ENCODE measurements at places on chromosomes 7 and 10.

- DNase-seq, result no peak
Measured at GRCh38 chr10:35369049-35369611, 32.8 kb downstream of the CCNY start.

DNA sequence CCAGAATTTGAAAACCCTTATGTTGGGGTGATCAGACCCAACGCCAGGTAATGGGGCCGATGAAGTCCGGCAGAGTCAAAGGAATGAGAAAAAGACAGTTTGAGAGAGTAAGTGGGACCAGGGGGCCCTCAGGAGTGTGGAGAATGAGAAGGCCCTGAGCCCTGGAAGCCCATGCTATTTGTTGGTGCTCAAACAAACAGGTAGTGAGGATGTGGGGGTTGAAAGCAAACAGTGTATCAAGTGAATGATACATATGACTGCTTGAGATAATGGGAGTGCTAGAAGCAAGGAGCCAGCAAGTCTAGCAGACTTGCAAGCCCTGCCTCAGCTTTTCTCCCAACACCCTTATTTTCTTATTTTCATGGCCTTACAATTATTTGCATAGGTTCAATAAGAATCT is 11.2 kb upstream of the SEPTIN14 start:
- no peak for DNase-seq

DNA sequence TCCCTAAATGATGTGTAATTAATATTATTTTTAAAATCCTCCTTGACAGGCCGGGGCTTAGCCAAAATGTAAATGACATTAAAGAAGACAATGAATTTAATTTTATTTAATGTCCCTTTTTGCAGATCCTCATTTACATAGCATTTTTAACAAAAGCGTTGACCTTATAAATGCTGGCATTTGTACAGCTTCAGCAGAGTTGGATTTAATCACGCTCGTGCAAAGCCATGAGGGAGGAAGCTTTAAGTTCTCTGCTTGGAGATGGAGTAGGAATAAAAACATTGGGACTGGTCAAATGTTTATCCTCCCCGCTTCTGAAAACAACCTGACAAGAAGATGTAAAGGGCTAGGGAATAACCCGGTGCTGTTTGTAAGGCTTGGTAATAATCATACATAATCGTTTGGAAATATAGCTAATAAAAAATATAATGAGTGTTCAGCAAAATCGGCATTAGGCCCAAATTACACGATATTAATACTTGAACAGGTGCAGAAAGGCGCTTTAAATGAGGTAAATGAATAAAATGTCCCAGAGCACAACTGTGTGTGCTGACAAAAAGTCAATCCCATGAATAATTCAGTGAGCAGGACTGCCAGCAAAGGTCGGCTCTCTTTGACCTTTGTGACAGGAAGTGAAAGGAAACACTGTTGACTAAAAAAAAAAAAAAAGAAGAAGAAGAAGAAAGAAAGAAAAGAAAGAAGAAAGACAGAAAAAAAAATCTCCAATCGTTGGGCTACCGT is 11.5 kb downstream of the EBF3 start:
- DNase-seq, result no peak

GRCh38 chr7:135718794-135719437 is 9.1 kb downstream of the SLC13A4 start:
- DNase-seq, result no peak

- no peak for DNase-seq
Measured at GRCh38 chr10:123428391-123428790, 237.8 kb upstream of the GPR26 start.

- no peak for DNase-seq
Measured at GRCh38 chr10:81885491-81885890, 10.5 kb downstream of the NRG3 start.

- DNase-seq, result no peak
Measured at GRCh38 chr7:90425376-90425775, 22.1 kb downstream of the CLDN12 start.

DNA sequence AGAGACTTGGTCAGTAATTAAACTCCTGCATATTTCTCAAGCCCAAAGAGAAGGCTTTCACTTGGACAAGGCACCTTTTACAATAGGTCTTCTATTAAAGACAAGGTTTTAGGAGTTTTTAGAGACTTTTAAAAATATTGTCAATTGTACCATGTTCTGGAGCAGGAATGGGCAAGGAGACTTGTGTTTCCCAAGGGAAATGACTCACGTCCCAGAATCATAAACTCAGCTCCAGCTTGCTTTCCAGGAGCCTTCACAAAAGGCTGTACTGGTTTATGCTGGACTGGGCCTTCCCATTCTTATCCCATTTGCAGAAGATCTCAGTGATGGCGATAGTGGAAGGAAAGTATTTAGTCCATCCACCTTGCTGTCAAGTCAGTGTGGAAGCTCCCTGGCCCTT is 7.8 kb upstream of the GLI3 start:
- no peak for DNase-seq

DNA sequence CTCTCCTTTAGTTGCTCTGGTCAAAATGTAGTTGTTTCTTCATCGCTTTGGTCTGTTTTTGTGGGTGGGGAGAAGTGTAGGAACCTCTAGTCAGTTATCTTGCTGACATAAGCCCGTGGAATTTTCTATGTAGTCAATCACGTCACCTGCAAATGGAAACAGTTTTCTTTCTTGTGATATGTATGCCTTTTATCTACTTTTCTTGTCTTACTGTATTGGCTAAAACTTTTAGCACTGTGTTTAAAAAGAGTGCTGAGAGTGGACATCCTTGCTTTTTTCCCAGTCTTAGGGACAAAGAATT is 42.3 kb downstream of the AKR1E2 start:
- DNase-seq, result no peak

DNA sequence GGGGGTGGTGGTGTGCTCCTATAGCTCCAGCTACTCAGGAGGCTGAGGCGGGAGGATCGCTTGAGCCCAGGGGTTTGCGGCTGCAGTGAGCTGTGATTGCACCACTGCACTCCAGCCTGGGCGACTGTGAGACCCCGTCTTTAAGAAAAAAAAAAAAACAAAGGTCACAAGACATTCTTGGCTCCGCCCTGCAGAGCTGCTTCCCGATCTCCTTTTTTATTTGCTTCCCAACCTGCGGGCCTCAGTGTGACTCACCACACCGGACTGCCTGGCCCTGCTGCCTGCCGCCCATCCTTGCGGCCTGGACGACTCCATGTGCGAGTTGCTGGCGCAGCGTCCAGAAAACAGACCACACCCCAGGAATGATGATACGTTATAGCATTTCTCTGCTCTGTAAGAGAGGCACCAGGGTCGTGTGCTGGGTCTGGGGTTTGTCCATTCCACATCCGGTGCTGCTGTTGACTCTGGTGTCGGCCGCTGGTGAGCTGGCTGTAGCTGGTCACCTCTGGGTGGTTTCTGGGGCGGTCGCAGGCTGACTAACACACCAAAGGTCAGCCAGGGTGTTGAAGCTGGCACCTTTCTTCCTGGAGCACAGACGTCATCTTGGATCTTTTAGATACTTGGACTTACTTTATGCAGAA is 123.6 kb downstream of the TCF7L2 start:
- peak; percentile 91 for DNase-seq

DNA sequence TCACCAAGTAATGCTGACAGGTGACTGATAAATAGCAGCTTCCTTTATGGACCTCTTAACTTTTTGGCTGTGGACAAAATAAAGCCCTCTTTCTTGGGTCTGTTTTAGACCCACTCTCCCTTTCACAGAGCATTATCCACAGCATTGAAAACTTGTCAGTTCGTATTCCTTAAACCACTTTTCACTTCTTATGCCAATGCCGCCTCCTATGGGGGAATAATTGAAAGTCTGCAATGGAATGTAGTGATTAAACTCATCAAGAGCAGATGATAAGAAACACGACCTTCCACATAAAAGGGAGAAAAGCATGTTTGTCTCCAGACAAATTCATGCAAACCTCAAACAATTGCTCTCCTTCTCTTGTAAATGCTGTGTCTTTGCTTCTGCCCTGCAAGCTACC is 153.4 kb downstream of the SORCS1 start:
- no peak for DNase-seq

- no peak for DNase-seq
Measured at GRCh38 chr10:97822261-97822687, 27.4 kb upstream of the GOLGA7B start.

GRCh38 chr7:75993689-75994387 is 557 bp downstream of the TMEM120A start:
- DNase-seq, result no peak

GRCh38 chr10:129032372-129033313 is 434.4 kb upstream of the MGMT start:
- DNase-seq, result no peak

GRCh38 chr10:132832186-132832969 is 46.4 kb upstream of the NKX6-2 start:
- no peak for DNase-seq

DNA sequence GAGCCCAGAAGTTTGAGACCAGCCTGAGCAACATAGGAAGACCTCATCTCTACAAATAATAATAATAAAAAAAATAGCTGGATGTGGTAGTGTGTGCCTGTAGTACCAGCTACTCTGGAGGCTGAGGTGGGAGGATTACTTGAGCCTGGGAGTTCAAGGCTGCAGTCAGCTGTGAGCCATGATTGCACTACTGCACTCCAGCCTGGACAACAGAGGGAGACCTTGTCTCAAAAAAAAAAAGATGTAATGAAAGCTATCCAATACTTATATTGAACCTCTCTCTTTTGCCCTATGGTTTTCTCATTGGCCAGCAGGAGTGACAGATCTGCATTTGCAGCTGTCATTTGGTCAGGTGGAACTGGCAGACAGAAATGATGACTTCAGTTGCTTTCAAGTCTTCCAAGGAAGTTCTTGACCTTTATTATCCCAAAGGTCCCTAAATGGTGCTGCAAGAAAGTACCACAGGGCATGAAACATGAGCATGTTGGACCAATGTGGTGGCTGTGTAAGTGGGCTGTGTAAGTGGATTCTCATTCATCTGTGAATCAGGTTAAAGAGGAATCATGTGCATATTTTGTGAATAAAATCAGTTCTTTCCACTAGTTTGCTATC is 99.4 kb downstream of the CALD1 start:
- no peak for DNase-seq

DNA sequence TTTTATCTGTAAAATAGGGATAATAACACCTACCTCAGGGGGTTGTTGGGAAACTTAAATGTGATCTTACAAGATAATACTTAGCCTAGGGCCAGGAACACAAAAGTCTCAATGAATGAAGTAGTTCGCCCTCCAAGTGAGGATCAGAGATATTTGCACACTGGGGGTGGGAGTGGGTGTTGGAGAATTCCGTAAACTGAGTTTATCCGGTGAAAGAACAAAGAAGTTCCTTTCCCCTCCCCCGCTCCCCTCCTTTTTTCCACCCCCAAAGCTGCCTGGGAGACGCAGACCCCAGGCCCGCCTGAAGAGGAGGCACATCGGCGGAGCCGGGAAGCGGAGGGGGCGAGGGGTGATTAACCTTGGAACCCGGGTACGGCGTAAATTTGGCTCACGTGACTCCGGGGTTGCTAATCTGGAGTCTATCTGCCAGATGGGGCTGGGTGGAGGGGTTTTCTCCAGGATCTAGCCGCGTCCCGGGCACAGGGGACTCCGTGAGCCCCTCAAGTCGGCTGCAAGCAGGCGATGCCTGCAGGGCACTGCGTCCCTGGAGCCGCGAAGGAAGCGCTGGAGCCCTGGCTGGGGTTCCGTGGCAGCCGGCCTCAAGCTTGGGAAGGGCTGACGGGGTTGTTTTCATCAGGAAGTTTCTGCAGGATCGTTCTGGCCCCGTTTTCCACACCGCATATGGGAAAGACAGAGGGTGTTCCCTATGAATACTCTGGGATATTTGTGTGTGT is 1.4 kb upstream of the PODXL start:
- DNase-seq, result no peak

DNA sequence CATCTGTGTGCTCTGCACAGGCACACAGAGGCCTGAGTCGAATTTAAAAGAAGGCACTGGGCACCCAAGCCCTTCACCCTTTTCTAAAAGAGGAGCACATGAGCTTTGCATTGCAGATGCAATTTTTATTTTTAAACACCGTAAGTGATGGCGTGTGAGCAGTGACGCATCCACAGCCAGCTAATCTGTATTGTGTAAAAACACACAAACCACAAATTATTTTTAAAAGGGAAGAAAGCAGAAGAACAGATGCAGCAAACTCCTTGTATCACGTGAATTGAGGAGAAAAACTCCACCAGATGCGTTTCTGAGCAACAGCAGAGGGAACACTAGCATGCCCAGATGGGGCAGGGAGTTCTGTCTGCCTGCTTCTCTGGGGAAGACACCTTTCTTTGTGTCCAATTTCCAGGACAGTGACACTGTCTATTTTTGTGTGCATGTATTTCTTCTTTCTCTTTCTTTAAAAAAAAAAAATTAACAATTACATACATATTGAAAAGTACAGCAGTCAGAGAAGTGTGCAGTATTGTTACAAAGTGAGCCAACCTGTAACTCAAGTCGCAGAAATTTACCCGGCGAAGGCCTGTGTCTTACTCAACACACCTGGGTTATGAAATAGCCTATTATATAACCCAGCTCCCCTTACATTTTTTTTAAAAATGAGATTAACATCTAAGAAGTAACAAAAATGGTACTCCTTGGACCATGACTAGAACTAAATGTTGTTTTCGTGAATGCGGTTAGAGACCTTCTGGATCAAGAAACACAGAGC is 39.2 kb downstream of the EEPD1 start:
- DNase-seq, result peak; percentile 85

DNA sequence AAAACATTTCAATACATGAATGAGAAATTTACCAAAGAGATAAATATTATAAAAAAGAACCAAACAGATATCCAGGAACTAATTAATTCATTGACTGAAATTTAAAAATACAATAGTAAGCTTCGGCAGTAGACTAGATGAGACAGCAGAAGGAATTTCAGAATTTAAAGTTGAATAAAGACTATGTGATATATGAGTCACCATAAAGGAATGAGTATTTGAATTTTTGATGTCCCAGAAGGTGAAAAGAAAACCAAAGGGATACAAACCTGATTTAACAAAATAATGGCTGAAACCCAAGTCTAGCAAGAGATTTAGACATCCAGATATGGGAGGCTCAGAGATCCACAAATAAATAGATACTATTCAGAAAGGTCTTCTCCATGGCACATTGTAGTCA is 623.9 kb upstream of the FOXK1 start:
- DNase-seq, result no peak

DNA sequence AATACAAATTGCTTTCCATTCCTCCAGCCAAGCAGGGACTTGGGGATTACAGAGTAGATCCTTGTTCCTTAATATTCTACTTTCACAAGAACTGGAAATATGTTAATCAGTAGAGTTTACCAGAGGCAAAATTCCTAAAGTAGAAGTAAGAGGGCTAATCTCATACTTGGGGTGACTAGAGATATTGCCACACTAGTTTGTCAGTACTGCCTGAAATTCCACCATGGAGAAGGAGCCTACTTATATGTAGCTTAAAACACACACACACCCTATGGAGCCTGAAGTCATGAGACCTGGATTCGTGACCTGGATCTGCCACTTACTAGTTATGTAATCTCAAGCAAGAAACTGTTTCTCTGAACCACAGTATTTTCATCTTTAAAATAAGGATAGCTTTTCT is 33.9 kb downstream of the STRIP2 start:
- no peak for DNase-seq

DNA sequence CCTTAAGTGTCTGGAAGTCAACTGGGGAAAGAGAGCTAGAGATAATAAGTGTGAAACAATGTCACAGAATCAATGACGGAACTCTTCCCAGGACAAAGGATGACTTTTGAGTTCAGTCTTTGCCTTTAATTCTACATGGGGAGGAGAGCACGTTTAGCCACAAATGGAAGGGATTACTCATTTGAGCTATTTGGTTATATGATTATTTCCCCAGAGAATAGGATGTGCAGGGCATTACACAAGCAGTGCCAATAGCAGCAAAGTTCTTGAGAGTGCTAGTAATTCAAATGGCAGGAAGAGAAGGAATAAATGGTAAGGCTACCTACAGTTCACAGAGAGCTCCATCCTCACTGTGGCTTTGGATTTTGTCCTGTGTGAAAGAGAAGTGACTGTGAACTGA is 6.0 kb downstream of the EGFR start:
- DNase-seq, result no peak

- no peak for DNase-seq
Measured at GRCh38 chr7:2975821-2976371, 67.8 kb downstream of the CARD11 start.
